ENCODE measurements at places on chromosomes 2 and 18. TPM values are rescaled to one million over a fixed set of nuclear protein-coding genes. Genes with fewer than 3 reads are reported as not detected.

DNA sequence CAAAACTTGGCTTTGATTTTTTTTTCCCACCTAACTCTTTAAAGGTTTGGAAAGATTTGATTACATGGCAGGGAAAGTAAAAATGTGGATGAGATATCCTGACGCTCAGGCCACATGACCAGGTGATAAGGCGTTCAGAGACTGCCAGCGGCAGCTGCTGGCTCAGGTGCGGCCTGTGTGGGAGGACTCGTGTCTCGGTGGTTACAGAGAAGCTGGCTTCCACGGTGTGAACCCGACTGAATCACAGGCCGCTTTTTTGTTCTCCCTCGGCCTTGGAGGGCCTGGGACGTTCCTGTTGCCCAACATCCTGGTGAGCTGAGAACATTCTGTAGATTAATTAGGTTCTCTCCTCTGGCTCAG is 124.2 kb upstream of the ZNF516 start:
- DNase-seq, result no peak

- DNase-seq, result no peak
Observed at GRCh38 chr2:3126171-3126910, 251.3 kb downstream of the EIPR1 start.

DNA sequence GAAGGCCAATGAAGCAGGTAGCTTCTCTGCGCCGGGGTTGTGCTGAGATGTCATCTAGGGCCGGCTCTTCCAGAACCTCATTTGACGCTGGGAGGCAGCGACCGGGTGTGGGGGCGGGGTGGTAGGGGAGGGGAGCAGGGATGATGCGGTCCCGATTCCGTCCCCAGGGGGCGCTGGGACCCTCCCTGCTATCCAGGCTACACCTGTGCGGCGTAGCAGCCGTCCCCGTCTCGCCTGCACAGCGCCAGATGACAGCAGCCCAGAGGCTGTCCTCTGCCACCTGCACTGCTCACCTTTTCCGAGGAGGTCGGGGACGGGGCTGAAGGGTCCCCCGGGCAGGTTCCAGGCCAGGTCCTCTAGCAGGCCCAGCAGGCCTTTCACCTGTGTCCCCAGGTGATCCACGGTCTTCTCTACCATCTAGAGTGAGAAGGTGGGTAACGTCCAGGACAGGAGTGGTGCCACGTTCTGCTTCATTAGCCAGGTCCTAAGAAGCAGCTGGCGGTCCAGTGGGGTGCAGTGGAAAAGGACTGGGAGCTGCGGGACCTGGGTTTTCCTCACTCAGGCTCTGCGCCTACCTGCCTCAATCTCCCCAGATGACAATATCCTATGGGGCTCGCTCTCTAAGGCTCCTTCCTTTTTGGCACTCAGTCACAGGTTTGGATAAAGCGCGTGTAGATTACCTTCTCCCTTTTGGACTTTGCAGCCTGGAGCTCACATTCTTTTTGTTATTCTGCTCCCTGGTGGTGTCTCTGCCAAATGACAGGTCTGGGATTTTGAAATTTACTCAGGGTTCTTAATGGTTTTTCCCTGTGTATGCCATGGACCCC is 56.0 kb upstream of the RAB6C start:
- DNase-seq, result peak; percentile 72

GRCh38 chr2:30310955-30311354 is 79.6 kb downstream of the LBH start:
- no peak for DNase-seq

The SMYD1 gene
- total RNA-seq, result not detected

All from Caco-2 (cell line).